ENCODE measurements at places on chromosomes 3 and 15. TPM values are rescaled to one million over a fixed set of nuclear protein-coding genes. Genes with fewer than 3 reads are reported as not detected.

Gene RLBP1
- not detected for total RNA-seq

Gene WNT5A
- total RNA-seq, result 1.0 TPM

Gene IGSF10
- total RNA-seq, result 0.35 TPM

Gene MCF2L2
- 0.24 TPM for total RNA-seq

Gene ONECUT1
- 0.16 TPM for total RNA-seq

Gene MED12L
- 0.23 TPM for total RNA-seq

Gene UROC1
- not detected for total RNA-seq

Gene PPP1R2
- total RNA-seq, result 18.2 TPM

Gene SUCNR1
- 0.16 TPM for total RNA-seq

Gene CPLX3
- total RNA-seq, result not detected

Gene ARPP19
- total RNA-seq, result 109 TPM

Gene ASB14
- total RNA-seq, result not detected

Gene SYNPR
- total RNA-seq, result not detected

Gene THSD4
- 24.4 TPM for total RNA-seq

Gene PLAAT1
- 0.17 TPM for total RNA-seq

Gene WDR76
- 12.9 TPM for total RNA-seq

Gene ALDH1A2
- not detected for total RNA-seq
